ENCODE measurements at places on chromosomes 2 and 18. TPM values are rescaled to one million over a fixed set of nuclear protein-coding genes. Genes with fewer than 3 reads are reported as not detected.

The DRC1 gene
- not detected for total RNA-seq

The TCF23 gene
- total RNA-seq: not detected

The RGPD4 gene
- 0.19 TPM for total RNA-seq

The COLEC11 gene
- not detected for total RNA-seq

The SCN3A gene
- total RNA-seq: 0.10 TPM

The GLI2 gene
- not detected for total RNA-seq

The KCNG2 gene
- not detected for total RNA-seq

The UGT1A4 gene
- not detected for total RNA-seq

The IL37 gene
- total RNA-seq: not detected

The KCNG3 gene
- total RNA-seq: 0.30 TPM

The UGT1A3 gene
- total RNA-seq: not detected

The ASB3 gene
- 17.2 TPM for total RNA-seq

The ANKRD62 gene
- not detected for total RNA-seq

All from activated naive CD4-positive, alpha-beta T cell treated with anti-CD3 and anti-CD28 coated beads for 36 hours (primary cell).